ENCODE measurements at places on chromosomes 11 and 22.

DNA sequence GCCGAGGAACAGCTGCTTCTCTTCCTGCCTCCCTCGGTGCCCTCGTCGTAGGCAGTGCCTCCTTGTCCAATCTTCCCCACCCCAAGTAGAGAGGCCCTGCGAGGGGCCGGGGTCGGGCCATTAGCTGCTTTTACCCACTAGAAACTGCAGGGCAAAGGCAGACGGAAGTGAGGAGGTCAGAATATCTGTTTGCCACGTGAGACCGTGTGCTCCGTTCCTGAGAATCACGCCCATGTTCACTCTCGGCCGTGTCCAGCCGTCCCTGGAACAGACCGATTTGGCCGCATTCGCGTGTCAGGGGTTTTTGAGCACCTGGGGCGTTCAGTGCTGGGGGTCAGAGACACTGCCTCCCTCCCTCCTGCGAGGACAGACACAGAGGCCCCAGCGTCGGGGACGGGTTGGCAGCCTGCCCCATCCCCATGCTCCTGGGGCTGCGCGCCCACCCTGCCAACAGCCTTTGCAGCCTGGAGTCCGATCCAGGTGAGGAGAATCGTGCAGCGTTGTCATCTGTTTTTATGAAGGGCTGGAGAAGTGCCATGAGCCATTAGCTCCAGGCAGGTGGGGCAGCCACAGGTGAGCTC, 982.2 kb downstream of the BRD1 start:
- DNase-seq, result no peak

GRCh38 chr11:108729227-108729871, 64.5 kb downstream of the DDX10 start:
- DNase-seq, result no peak

DNA sequence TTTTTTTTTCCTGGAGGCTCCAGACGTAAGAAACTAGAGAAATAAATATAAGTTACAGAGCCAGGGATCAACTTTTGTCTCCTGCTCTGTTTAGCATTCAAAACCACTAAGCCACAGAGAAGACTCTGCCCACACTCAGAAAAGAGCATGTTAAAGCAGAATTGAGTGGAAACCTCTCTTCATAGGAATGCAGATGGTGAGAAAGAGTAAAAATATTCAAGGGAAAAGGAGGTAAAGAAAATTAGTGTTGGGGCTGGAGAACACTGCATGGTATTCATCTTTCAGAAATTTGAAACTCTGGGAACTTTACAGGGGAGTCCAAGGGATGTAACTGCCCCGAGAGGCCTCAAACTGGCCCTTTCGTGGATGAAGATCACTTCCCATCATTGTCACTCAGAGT, 65.1 kb downstream of the CLMP start:
- no peak for DNase-seq

GRCh38 chr22:40758390-40758789, 60.8 kb downstream of the SLC25A17 start:
- DNase-seq, result no peak

- DNase-seq, result no peak
Observed at GRCh38 chr11:17898782-17899181, 114.1 kb downstream of the SERGEF start.

DNA sequence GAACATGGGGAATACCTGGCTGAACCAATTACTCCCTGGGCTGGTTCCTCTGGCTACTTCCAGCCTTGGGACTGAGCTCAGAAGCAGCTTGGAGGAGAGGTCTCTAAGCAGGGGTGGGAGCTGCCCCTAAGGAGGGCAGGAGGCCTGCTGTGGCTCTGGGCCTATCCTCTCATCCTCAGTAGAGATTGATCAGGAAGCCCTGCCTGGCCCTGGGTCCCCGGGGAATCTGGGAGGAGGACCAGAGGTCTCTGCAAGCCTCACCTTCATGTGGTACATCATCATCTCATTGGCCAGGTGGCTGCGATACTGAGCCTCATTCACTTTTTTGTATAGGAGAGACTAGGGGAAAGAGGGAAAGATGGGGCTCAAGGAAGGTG, 91.1 kb downstream of the PDE2A start:
- no peak for DNase-seq

GRCh38 chr11:44301564-44302271, 8.2 kb downstream of the ALX4 start:
- DNase-seq, result no peak

- DNase-seq, result no peak
Observed at GRCh38 chr11:30348035-30348434, 25.1 kb downstream of the ARL14EP start.

GRCh38 chr22:22907551-22908494, 20.2 kb downstream of the IGLL5 start:
- no peak for DNase-seq

DNA sequence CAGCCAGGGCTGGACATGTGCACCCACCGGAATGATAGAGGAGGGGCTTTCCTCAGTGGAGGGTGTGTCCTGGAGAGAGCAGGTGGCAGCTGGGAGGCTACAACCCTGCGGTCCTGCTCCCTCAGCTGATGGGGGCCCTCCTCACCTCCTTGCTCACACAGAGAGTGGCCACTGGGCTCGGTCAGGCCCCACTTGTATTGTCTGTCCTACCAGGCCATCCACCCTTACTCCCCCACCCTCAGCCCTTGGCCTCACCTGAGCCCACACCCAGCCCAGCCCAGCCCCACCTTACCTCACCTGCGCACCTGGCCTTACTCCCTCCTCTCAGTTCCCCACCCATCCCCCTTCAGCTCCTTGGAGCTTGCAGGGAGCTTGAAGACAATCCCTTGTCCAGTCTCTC, 3.1 kb downstream of the TRPM5 start:
- DNase-seq, result no peak

DNA sequence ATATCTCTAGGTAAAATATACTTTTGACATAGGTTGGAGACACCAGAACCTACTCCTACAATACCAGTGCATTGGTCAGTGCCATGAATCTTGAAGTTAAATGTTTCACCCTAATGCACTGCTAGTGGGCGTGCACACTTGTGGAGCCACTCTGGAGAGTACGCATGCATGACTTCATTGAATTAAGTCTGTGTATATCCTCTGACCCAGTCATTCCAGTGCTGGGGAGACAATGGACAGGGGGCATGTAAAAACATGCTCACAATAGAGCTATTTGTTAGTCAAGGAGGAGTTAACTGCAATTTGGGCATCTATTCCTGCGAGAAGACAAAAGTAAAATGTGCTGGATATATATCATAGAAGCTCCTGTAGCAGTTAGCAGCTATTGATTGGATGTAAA, 335.4 kb upstream of the NCAM1 start:
- DNase-seq, result no peak

GRCh38 chr11:125201525-125202141, 37.1 kb downstream of the PKNOX2 start:
- DNase-seq, result no peak

- DNase-seq, result no peak
Observed at GRCh38 chr11:108160970-108161566, 39.7 kb downstream of the ACAT1 start.

- no peak for DNase-seq
Observed at GRCh38 chr11:9574622-9575259, 1.3 kb downstream of the WEE1 start.

DNA sequence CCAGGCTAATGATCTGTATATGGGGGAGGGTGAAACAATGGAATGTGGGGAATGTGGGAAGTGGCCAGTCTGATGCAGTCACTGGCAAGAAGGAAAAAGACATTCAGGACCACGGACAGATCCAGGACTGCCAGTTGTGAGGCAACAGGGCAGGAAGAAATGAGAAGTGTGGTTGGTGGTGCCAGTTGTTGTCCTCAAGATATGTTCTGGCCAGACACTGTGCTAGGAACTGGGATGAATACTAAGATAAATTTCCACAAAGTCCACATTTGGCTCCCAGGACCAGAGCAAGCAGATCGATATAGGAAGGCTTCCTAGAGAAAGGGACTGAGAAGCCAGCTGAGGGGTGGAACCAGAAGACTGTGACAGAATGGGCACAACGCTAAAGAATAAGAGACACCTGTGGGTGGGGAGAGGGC, 6.8 kb upstream of the TPBGL start:
- no peak for DNase-seq

DNA sequence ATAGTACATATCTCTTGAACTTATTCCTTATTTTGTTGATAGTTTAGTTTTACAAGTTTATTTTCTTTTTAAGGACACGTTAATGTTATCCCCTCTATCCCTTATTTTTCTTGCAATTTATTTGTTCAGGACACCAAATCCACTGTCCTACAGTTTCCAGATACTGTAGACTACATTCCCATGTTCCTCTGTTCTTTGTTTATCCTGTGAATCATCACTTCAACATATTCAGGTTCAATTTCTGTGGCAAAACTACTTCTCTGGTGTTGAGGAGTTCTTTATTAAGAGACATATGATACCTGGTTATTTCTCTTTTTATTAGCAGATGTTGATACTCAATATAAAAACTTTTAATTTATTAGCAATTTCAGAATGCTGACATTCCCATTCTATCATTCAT, 72.8 kb upstream of the CLNS1A start:
- no peak for DNase-seq

DNA sequence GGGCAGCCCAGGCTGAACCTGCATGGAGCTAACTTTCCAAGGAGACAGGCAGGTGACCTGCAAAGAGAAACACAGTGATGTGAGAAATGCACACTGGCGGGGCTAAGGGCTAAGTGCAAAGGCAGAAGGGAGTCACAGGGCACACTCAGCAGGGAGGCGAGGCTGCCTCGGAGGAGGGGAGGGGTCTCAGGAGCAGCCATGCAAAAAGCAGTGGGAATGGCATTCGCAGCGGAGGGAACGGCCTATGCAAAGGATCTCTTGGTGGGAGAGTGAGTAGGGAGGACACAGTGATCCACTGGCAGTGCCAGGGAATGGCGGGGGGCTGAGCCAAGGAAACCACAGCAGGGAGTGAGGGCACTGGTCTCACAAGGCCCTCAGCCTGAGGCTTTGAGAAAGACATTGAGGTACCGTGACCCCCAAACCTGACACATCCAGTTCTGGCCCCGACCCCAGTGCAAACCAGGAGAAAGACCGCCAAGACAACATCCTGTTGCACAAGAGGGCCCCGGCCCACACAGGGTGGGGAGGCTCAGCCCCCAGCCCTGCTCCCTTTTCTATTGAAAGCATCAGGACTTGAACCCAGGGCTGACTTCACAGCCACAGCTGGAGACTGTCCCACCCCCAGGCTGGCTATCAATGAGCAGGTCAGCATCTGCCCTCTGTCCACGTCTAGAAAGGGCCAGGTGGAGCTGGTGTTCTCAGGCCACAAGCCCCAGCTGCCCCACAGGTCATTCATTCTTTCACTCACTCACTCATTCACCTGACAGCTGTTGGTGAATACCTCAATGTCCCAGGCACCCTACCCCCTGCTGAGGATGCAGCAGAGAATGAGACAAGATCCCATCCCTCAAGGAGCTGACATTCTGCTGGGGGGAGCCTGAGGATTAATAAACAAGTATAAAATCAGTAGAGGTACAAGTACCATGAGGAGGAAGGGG, 50.7 kb downstream of the IGLL1 start:
- DNase-seq, result no peak

- no peak for DNase-seq
Observed at GRCh38 chr11:73168925-73169579, 26.9 kb upstream of the FCHSD2 start.

DNA sequence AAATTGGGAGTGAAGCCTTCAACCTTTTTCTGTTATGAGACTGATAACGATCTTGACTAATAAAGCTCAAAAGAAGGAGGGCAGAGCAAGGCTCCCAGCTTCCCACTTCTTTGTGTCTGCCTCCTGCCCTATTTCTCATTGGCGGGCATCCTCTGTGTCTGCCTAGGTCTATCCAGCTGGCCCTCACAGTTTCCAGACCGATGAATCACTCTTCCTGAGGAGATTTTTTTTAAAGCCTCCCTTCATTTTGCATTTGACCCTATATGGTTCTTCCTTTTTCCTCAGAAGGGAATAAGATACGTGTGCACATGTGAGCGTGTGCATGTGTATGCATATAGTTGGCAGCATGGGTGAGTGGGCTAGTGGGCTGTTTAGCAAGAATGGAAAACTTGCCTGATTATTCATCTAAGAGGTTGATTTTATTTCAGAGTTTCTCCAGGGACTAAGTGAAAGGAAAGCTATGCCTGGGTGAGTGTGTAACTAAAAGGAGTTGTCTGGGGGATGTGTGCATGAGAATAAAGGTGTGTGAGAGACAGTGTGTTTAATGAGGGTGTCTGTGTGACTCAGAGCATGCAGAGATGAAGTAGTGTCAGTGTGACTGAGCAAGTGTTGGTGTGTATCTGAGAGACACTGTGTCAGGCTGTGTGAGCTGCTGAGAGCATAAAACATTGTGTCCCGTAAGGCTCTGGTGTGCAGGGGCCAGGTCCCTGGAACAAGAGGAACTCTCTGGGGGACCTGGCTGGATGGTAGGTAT, 12.2 kb downstream of the PHLDB1 start:
- DNase-seq, result no peak

- no peak for DNase-seq
Observed at GRCh38 chr11:67406969-67407687, 3.2 kb downstream of the TBC1D10C start.

DNA sequence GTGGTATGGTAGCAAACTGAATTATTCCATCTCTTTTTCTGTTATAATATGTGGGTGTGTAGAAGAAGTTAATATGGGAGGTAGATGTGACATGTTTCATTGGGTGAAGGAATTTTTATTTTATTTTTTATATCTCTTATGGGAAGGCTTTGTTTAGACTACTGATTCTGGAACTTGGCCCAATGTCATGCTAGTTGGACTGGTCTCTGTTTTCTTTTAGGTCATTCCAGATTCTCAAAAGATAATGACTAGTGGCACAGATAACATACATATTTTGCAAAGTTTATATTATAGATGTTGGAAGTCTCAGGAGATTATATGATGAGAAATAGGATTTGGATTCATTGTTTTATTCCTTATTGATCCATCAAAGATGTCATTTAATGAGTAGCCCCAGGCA, 1.3 kb upstream of the OOSP3 start:
- no peak for DNase-seq

- DNase-seq, result no peak
Observed at GRCh38 chr11:69355346-69355940, 61.5 kb downstream of the MYEOV start.

DNA sequence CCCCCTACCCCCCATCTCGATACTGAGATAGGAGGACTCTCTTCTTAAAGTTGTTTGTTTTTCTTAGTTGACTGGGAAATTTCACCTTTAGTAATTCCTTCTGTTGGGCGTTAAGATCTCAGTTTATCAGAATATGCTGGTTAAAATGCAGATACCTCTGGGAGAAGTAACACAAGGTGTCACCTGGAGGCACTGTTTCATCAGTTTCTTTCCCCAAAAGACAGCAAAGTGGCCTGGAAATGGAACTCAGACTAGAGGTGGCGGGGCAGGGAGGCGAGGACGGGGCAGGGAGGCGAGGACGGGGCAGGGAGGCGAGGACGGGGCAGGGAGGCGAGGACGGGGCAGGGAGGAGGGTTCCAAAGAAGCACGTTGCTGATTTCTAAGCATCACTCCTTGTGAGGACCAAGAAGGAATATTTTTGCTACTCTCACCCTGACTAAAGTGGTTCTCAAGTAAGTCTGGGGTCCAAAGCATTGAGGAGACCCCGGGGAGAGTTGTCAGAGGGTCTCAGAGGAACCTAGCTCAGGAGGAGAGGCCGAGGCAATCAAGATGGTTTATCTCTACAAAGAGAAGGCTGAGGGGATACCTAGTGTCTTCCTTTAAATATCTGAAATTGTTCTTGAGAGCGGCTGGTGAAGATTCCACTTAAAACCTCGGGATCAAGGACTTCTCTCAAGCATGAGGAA, 147.0 kb upstream of the B3GAT1 start:
- DNase-seq, result no peak

All from stimulated activated CD8-positive, alpha-beta memory T cell treated with anti-CD3 and anti-CD28 coated beads, Interleukin-15, amount 100 ng/mL, for 4 hours (primary cell).